ENCODE measurements at places on chromosomes 3 and 15.

GRCh38 chr15:60905587-60905986 is 323.5 kb downstream of the RORA start:
- no peak for DNase-seq

- DNase-seq = peak; percentile 2
Observed at GRCh38 chr3:131174752-131175151, 148.1 kb downstream of the NEK11 start.

- no peak for DNase-seq
Observed at GRCh38 chr3:138972941-138973340, 25.9 kb downstream of the FOXL2NB start.

DNA sequence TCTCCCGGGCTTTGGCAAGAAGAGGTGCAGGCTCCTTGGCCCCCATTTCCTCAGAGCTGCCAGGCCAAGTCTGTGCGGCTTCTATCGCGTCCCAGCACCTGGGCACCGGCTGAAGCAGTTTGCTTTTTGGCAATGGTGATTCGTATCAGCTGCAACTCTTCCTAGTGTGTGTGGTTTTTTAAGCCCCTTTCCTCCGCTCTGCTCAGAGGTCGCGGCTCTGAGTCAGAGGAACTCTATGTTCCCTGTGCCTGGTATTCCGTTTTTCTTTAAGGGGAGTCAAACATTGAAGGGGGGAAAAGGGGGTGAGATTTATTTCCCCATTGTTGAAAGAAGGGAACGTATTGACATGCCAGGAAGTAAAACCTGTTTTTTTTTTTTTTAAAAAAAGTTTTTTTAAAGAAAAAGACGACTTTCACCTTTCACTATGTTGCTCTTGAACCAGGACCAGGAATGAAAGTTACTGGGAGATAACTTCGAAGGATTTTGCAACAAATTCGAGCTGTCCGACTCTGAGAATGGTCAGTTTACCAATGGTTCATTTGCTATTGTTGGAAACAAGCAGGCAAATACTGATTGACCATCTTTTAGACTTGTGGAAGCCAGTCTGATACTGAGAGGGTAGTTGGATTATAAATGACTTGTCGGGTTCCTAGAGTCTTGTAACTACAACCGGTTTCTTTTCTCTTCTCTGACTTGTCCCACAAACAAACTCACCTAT is 1.1 kb downstream of the ARMC8 start:
- no peak for DNase-seq

GRCh38 chr3:184085389-184085852 is 11.4 kb upstream of the HTR3E start:
- DNase-seq = no peak

DNA sequence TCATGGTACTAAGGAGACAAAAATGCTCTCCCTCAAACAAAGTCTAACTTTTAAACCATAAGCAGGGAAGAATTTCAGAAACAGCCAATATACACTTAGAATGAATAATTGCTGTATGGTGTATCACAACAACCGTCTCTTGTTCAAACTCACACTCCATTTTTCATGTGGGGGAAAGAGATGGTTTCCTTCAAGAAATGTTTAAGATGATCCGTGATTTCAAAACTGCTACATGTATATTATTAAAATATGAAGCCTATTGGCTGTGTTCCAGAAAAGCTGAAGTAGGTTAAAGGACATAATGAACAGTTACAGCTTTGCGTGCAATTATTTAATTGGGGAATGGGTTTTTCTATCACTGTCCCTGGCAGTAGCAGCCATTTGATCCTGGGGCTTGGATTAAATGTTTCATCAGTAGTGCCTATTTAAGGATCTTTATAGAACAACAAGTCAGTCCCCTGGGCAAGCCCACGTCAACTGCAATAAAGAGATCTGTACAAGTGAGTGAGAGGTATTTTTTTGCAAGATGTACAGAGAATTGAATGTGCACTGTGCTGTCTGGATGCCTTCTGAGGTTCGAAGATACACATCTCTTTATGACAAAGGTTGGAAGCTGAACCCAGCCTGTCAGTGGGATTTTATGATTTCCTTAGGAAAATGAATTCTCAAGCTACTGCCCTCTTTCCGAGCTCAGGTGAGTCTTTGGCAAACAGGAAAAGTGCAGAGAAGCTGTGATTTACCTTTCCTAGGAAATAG is 337.2 kb upstream of the RARB start:
- no peak for DNase-seq

- DNase-seq = no peak
Observed at GRCh38 chr3:194045289-194045688, 90.7 kb upstream of the HES1 start.

DNA sequence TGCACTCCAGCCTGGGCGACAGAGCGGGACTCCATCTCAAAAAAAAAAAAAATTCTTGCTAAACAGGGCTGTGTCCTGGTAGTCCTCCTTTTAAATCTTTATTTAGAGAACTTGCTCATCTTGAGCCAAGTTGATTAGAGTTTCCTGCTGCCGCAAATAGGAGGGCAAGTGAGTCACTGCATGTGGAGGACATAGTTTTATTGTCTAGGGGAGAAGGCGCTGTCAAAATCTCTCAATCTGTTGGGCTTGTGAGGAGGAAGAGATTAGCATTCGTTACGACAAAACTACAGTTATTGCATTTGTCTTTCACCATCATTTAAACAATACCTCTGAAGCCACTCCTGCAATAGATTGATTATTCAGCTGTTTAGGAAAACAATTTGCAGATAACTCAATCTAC is 11.5 kb downstream of the MUC4 start:
- no peak for DNase-seq

GRCh38 chr15:99114511-99115299 is 9.8 kb downstream of the SYNM start:
- no peak for DNase-seq

- DNase-seq = no peak
Observed at GRCh38 chr3:66792086-66792485, 206.0 kb upstream of the KBTBD8 start.

GRCh38 chr3:143963946-143964345 is 7.7 kb upstream of the DIPK2A start:
- no peak for DNase-seq

DNA sequence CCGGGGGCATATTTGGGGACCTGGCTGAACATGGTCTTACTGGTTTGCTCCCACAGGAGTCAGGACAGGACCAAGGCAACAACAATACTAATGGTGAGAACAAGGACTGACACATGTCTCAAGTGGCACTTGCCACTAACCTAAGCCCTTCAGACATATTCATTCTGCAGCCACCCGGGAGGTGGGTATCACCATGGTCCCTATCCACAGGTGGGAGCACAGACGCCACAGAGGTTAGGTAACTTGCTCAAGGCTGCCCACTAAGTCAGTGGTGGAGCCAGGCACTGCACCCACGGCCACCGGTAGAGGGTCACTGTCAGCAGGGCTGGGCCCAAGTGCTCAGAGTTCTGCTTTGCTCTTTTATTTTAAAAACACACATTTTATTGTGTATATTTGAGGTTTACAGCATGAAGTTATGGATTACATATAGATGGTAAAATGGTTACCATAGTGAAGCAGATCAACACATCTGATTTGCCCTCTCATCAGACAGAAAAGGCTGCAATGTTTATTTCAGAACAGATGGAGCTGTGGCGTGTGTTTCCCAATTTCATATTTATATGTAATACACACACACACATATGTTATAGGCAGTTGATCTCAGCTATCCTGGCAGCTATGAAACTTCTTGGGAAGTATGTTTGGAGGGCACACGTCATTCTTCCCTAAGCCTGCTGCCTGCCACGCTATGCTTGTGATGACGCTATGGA is 30.0 kb upstream of the SLC41A3 start:
- DNase-seq = no peak

DNA sequence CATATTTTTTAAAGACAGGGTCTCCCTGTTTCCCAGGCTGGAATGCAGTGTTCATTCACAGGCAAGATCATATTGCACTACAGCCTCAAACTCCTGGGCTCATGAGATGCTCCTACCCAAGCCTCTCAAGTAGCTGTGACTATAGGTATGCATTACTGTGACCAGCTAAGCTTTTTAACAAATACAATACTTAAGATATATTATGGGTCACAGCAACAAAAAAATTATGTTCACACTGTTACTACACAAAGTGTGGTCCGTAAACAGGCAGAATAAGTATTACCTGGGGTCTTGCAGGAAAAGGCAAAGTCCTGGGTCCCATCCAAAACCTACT is 152.5 kb downstream of the VPS13C start:
- DNase-seq = no peak

- DNase-seq = no peak
Observed at GRCh38 chr3:61926923-61927322, 365.6 kb downstream of the PTPRG start.

GRCh38 chr15:84750583-84751092 is 2.2 kb downstream of the ZNF592 start:
- no peak for DNase-seq

- no peak for DNase-seq
Observed at GRCh38 chr15:40918799-40919392, 10.2 kb upstream of the DLL4 start.

- DNase-seq = no peak
Observed at GRCh38 chr3:17983106-17983505, 240.7 kb upstream of the TBC1D5 start.

DNA sequence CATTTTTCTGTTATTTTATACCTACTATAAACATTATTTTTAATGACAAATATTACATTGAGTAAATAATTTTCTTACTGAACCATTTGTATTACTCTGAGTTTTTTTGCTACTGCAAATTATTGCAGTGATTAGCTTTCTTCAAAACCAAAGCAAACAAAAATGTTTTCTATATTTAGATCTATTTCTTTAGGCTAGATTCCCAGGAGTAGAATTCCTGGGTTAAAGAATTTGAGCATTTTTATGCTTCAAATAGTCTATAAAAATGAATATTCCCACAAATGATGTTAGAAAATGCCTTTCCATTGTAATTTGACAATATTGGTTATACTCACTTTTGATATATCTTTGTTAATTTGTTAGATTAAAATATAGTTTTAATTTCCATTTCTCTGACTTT is 76.8 kb downstream of the LEKR1 start:
- DNase-seq = no peak

DNA sequence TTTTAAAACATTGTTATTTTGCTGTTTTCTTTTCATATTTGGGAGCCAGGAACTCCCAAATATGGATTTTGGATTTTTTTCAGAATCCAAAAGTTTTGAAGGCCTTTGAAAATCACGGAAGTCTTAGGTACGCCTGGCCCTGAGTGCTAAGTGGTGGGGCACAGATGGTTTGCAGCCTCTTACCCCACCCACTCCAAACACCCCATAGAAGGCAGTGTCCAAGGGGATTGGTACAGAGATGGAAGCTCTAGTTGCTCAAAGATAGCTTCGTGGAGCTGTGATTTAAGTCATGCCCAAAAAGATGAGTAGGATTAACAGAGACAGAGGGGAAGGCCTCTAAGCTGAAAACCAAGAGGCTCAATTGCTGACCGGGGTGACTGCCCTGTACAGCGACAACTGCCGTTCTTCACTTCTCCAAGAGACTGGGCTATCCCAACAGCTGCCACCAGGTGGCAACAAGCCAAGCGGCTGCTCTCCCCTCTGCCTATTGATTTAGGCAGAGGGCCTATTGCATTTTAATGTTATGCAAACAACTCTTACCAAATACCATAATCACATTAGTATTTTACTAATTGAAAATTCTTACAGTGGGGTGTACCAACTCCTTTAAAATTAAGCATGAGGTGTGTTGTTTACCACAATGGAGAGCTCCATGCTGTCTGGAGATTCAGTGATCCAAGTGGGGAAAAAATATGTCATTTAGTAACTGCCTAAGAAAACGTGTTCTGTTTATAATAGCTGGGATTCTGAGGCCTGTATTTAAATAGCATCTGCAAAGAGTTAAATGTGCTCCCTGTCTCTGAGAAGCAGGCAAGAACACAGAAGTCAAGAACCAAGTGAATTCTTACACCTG is 64.0 kb upstream of the C15orf61 start:
- peak; percentile 82 for DNase-seq

GRCh38 chr15:38651328-38652038 is 86.9 kb upstream of the RASGRP1 start:
- DNase-seq = no peak

GRCh38 chr3:8879347-8879944 is 83.8 kb downstream of the RAD18 start:
- DNase-seq = no peak

- DNase-seq = peak; percentile 13
Observed at GRCh38 chr3:67083277-67083676, 85.2 kb downstream of the KBTBD8 start.

Measured in stimulated activated CD4-positive, alpha-beta T cell treated with anti-CD3 and anti-CD28 coated beads, TNF-alpha, amount 100 ng/mL, for 24 hours (primary cell).